Trophoblast cell (in vitro differentiated cells and primary cell): ENCODE measurements at places on chromosomes 12 and 14.

DNA sequence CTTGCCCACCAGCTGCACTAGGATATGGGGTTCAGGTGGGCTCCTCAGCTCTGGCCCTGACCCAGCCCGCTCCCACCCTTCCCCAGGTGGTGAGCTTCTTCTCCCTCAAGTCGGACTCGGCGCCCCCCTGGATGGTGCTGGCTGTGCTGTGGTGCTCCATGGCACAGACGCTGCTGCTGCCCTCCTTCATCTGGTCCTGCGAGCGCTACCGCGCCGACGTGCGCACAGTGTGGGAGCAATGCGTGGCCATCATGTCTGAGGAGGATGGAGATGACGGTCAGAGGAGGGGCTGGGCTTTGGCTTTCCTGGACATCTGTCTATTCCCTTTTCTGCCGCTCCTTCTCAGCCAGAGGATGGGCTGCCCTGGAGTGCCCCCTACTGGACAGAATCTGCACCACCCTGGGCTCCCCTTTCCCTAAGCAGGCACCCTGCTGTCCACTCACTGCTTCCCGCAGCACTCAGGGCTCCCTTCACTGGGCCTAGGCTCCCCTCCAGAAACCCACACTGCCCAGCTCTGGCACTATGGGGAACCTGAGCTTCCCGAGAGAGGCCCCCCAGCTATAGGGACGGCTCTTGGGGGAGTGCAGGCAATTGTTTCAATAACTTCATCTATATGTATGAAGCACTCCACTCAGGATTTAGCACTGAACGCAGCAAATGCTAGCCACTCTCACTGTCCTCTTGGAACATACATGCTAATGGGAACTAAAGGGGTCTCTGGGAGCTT, 2.6 kb upstream of the P3H3 start:
- peak; percentile 82 for DNase-seq

- no peak for DNase-seq
These were observed 51.3 kb upstream of the AMIGO2 start for GRCh38 chr12:47131011-47131410.

- DNase-seq: no peak
These were observed 216.0 kb downstream of the AKAP6 start for GRCh38 chr14:32545095-32545494.

DNA sequence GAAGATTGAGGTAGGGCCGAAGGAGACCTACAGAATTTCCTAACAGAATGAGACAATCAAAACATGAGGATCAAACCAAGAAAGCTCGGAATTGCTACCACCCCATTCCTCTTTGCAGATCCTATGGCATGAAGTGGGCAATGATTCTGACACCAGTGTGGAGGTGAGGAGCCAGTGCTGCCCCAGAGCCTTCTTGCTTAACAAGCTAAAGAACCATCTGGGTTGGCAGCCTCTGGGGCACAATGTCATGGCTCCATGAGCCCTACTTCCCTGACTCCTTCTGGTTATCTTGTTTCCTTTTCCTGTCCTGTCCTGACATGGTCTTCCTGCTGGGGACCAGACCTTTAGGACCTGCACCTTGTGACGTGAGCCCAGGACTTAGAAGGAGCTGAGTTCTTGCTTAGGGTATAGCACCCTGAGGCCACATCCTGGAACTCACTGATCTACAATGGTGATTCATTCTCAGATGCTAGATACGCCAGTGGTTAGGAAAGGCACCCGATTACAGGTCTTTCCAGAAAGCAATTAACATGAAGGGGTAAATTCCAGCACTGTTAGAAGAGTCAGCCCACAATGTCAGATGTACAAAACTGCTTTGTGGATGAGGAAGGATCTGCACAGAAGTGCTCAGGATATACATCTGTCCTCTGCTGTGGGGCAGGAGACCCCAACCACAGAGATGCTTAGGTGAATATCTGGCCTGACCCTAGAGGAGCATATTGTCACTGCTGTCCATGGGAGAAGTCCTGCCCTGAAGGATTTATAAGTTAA, 324.2 kb downstream of the ZFP36L1 start:
- peak; percentile 90 for DNase-seq

- DNase-seq: peak; percentile 55
These were observed 1317.6 kb downstream of the TMEM121 start for GRCh38 chr14:106843951-106844483.

DNA sequence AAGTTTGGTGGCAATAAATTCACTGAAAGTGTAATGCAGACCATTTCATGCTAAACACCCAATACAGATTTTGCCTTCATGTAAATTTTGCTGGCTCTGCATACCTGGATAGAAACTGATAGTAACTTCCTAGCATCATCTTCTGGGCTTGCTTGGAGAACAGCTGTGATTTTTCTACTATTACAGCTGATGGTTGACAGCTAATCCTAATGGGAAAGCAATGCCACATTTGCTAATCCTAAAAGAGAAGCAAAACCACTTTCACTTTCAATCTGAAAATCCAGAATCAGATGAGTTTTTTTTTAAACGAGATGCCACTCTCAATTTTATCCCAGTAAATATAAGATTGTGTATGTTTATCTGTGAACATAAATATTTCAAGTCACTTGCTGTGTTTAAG, 1035.9 kb downstream of the TRHDE start:
- no peak for DNase-seq

- peak; percentile 67 for DNase-seq
These were observed 114.7 kb downstream of the NTF3 start for GRCh38 chr12:5546616-5547015.

DNA sequence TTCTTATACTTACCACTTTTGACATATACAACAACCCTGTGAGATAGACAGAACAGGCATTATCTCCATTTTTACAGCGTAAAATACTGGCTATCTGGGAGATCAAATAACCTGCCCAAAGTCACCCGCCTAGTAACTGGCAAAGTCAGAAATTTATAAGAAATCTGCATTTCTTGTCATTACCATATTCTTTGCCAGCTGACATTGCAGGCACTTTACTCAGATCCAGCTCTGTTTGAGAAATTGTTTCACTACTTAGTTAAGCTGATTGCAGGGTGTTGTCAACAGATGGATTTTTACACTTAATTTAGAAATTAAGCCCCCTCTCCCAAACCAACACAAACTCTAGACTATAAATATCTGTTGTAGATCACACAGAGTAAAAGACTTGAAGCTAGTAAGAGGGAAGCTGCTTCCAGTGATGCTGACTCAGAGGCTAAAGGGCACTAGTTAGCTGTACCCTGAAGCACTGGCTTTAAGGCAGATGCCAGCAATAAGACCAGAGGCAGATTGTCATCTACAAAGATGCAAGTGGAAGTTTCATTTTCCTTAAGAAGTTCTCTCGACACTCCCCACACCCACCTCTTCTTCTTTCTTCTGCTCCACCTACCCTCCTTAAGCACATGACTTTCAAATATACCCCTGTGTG, 153.1 kb downstream of the ANO6 start:
- DNase-seq: peak; percentile 54

DNA sequence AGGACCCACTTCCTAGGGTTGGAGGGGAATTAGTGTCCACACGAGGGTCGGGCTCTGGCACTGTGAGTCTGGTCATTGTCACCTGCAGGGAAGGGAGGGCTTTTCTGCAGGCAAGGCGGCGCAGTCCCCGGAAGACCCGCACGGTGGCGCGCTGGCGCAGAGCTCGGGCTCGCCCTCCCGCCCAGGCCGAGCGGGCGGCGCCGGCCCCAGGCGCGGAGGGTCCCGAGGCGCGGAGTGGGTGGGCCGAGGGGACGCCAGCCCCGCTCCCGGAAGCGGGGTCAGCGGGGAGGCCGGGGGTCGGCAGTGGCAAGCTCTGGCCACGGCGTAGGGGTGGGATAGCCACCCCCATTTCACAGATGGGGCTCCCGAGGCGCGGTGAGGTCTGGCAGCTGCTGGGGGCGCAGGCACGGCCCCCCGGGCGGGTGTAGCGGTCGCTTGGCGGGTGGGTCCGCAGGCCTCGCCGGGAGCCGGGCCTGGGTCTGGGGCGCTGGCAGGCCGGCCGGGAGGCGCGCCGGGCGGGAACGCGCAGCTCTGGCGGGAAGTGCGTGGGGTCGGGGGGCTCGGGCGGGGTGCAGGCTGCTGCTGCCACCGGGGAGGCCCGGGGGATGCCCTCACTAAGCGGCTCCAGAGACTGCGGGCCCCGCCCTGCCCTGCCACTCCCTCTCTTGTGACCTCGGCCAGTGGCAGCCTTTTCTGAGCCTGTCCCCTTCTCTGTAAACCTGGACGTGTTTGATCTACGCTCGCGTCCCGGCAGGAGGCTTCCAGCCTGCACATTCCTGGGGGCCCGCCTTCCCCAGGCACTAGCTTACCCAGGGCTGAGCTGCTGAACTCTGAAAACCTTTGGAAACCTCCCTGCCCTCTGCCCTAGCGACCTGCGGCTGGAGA, 46.1 kb downstream of the CYP46A1 start:
- DNase-seq: peak; percentile 43

DNA sequence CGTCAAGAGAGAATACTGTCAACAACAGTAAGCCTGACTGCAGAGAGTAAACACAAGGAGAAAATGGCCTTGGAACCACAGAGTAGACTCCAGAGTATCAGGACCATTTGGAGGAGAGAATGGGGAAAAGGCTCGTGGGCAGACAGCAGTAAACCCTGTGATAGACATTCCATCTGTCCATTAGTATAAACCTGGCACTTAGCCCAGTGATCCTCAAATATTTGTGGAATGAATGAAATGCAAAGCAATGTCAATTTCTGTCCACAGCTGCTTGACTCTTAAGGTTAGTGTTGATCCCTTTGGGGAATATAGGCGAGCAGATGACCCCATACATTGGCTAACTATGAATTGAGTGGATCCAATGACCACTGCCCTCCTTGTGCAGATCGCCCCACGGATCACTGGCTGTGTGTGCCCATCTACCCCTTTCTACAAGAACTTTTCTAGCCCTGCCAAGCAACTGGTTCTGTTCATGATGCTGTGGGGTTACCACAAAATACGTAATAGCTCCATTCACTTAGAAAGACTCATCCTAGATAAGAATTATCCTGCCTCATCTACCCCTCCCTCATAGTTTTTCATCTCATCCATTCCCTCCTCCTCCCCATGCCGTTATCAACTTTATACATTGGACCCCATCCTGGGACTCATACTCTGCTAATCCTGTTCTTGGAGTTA, 846.8 kb downstream of the NRXN3 start:
- DNase-seq: no peak
